ENCODE measurements at places on chromosomes 3 and 15.

DNA sequence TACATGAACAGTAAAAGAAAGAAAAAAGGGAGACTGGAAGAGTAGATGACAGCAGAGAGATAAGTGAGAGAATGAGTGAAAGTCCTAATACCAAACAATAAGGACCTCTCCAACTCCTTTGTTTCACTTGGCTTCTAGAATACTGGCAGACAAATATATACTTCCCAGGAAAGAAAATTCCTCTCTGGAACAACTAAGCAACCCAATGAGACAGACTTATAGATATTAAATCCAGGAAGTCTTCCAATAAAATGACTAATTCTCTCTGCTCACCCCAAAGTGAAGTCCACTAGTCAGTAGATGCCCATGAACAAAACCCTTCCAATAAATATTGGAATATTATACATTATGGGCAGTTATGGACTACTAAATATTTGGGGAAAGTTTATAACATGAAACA, 114.2 kb downstream of the NEDD4 start:
- DNase-seq = no peak

- no peak for DNase-seq
Measured at GRCh38 chr3:159185443-159186050, 383.7 kb downstream of the MFSD1 start.

- no peak for DNase-seq
Measured at GRCh38 chr15:41004490-41004889, 51.2 kb downstream of the CHAC1 start.

GRCh38 chr3:147113293-147114044, 292.9 kb downstream of the ZIC4 start:
- no peak for DNase-seq
